ENCODE measurements at places on chromosomes 6 and 20.

DNA sequence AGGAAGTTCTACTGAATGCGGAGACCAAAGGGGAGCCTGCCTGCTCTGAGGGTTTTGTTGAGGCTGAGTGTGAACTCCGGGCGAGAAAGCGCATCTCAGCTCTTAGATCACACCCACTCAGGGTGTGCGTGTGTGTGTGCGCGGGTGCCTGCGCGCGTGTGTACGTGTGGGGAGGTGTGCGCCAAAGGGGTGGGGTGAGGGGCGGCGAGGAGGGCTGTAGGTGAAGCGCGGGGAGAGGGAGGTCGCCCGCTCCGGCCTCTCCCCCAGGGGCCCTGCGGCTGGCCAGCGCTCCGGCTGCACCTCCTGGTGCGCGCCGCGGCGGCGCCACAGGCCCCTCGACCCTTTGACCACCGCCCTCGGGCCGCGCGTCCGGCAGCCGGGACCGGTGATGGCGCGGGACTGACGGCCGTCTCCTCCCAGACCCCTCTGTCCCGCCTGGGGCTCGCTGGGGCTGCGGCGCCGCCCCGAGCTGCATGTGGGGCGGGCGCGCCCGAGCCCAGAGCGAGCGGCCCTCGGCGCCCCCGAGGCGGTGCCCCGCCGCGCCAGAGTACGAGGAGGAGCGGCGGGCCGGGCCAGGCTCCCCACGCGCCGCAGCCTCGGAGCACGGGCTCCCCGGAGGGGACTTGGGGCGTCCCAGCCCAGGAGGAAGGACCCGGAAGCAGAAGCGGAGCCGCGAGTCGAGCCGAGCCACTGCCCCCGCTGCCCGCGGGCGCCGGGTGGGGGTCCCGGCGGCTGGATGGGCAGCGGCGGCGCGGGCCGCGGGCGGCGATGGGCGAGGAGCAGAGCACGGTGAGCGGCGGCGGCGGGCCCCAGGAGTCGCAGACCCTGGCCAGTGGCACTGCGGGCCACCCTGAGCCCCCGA, at the start of gene RNF217:
RNF217 (plus strand) TSS at position 661 of the 862 bp plus-strand sequence; CDS start at position 769, 108 bp downstream.
- peak; percentile 71 for DNase-seq

DNA sequence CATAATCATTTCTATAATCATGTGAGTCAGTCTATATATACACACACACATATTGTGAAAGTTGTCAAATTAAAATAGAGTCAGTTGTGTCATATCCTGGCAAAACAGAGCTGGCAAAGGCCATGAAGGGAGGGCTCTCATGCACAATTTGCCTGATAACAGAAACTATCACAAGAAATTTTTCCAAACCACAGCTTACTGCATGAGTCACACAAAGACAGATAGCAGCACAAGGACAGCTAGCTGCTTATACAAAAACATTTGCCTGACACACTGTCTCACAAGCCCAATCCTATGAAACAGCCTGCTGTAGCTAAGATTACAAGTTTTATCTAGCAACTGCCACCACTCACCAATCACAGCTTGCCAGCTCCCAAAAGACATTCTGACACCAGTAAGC, 848.5 kb upstream of the MAN1A1 start:
- DNase-seq: no peak

DNA sequence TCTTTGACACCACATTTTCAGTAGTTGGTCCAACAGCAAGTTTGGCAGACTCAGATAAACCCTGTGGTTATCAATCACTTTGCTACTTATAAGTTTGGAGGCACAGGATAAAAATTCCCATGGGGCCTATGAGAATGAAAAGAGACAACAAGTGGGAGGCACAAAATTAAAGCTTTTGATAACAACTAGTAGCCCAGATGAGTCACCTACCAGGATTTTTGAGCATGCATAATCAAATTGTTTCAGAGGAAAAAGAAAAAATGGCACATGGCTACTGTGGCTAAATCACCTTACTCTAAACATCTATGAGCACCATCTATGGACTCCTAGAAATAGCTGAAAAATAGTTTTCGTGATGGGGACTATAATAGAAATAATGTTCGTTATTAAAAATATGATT, 40.8 kb upstream of the BMP5 start:
- no peak for DNase-seq

DNA sequence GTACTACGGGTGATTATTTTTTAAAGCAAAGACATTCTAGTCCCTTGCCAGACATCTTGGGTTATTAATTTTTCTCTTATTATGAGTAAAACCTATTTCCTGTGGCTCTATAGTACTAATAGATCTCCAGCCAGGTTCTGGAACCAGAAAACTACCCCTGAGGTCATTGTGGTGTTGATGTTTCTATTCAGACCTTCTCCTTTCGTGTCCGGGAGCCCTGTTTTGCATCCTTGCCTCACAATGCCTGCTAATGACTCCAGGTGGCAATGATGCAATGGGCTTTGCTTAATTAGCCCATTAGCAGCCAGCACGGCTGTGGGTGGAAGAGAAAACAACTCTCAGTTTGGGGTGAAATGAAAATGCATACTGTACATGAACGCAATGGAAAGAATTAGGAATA, 62.9 kb upstream of the ARG1 start:
- no peak for DNase-seq

- DNase-seq: no peak
Observed at GRCh38 chr6:88547768-88548167, 381.6 kb upstream of the CNR1 start.

- DNase-seq: no peak
Observed at GRCh38 chr20:35791821-35792220, 20.0 kb downstream of the PHF20 start.

DNA sequence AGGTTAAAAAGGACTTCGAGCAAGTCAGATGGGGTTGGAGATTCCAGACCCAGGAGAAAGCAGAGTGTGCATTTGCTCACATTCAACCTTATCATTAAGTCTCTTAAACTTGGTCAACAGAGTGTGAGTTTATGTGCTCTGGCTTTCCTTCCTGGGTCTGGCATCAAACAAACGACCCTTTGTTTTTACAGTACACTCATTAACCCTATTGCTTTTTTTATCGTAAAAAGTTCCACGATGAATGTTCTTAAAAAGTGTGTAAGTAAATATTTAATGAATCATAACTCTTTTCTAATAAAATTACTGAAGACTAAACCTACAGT, 2.5 kb downstream of the FYN start:
- no peak for DNase-seq

GRCh38 chr6:57038906-57039305, 7.6 kb upstream of the KIAA1586 start:
- no peak for DNase-seq

GRCh38 chr20:11296221-11296620, 621.5 kb upstream of the BTBD3 start:
- no peak for DNase-seq

DNA sequence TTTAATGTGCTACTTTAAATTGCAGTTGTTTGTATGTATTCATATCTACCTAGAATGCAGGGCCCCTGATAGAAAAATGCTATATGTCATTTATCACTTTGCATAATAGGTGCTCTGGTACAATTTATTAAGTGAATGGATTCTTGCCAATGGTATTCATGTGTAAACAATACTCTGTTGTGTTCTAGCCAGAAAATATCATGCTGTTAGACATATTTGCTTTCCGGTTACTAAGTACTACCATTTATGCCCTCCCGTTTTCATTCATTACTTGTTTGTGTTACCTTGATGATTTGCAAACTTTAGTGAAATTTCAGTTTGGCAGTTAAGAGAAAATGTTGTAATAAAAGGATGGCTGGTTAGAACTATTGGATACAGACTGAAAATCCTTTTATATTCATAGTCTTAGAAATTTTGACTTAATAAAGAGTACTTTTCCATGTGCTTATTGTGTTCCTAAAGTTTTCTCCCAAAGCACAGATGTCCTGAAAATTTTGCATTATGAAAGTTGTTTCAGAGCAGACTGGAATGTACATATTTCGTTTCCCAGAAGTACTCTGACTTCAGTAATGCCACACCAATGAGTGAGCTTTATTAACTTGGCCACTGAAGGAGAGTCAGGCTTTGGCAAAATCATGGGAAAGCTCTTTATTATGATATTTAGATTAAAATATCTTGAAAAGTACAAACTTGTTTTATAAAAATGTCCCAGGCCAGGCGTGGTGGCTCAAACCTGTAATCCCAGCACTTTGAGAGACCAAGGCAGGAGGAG, 31.5 kb downstream of the RPF2 start:
- DNase-seq: no peak

DNA sequence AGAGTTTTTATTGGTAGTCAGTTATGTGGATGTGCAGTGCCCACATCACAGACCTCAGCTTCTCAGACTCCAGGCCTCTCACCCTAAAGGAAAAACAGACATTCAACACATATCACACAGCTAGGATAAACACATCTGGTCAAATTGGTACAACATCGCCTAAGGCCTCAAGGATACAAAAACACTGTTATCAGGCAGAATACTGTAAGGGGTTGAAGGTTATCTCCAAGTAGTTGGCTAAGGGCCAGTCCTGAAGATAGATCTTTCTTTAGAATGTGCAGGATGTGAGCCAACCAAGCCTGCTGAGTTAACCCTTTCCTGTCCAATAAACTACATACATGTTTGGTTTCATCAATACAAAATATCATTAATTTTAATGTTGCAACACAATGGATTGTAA, 308.4 kb upstream of the GJE1 start:
- DNase-seq: no peak

- no peak for DNase-seq
Observed at GRCh38 chr6:165872311-165872710, 209.3 kb upstream of the PDE10A start.

GRCh38 chr20:25247000-25247517, 826 bp upstream of the PYGB start:
- DNase-seq: peak; percentile 49

DNA sequence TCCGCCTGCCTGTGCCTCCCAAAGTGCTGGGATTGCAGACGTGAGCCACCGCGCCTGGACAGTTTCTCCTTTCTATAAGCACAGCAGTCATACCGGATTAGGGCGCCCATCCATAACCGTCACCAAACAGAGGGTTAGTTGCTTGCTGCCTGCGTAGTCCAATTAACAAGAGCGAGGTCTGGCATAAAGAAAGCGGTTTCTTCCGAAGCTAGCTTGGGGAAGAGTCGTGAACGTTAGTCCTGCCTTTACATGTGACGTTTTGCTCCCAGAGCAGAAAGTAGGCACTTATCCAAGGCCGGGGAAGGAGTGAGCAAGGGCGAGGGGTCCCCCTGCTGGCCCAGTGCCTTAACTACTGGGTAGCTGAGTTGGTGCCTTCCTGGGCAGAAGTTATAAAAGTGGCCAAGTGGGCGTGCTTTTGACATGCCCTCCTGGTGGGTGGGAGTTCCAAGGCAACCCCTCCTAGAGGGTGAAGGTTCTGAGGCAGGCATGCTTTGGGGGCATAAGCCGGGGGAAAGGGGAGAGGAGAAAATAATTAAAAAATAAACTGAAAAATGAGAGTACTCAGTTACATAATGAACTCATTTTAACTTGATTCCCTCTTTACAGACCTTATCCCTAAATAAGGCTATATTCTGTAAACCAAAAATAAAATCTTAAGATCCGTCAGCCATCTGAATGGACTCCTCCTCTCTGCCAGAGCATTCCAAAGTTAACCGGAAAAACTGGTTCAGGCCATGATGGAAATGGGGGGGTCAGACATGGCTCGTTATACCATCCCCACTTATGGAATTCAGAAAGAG, 88.0 kb downstream of the FAM217A start:
- DNase-seq: peak; percentile 84

- DNase-seq: no peak
Observed at GRCh38 chr6:378958-379409, 12.6 kb upstream of the IRF4 start.

DNA sequence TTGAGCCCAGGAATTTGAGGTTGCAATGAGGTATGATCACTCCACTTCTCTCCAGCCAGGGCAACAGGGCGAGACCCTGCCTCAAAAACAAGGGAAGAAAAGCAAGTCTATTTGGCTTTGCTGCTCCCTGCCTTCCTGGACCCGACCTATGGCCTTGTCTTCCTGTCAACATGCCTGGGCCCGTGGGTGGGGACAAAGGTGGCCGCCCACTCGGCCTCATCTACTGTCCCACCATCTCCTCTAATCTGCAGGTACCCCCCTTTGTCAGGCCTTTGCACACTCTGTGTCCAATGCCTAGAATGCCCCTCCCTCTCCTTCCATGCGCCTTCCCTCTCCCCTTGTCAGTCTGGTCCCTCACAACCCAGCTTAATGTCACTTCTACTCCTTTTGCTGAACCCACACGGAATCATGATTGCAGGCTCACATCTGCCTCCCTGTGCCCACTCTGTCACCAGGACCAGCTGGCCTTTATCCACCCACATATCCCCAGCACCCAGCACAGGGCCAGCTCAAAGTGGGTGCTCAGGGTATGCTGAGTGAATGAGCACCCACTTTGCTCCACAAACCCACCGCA, 40.3 kb downstream of the MDFI start:
- no peak for DNase-seq

DNA sequence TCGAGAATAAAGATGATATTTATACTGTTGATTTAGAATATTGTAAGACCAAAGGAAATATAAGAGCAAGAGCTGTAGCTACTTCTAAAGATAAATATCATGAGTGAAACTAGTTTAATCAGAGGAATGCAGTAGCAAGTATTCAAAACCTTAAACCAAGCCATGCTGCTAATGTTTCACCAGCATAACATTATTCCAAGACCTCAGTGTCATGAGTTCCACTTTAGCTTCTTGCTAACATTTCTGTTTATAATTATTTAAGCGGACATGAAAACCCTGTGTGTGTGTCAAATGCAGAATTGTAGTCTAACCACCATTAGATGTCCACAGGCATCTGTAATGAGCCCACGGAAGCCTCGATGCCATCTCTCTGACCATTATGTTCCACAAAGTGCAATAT, 752.6 kb upstream of the MARCKS start:
- DNase-seq: no peak

GRCh38 chr6:15433511-15433861, 187.6 kb downstream of the JARID2 start:
- DNase-seq: no peak

DNA sequence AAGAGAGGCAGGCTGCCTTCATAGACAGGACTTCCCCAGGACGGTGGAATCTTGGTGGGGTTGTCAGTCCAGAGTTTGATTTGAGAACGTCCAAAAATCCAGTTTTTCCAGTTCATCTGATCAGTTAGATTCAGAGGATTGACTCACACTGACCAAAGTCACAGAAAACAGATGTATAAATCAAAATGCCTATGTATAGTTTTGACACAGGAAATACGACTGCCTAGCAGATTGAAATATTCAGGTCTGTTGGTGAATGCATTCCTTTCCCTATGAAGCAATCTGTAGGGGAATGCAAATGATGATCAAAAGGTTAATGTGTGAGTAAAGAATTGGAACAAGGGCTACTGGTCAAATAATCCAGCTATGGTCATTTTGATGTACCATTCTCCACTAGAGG, 29.7 kb upstream of the GFOD1 start:
- DNase-seq: no peak

GRCh38 chr6:2719093-2719455, 31.6 kb downstream of the MYLK4 start:
- no peak for DNase-seq

DNA sequence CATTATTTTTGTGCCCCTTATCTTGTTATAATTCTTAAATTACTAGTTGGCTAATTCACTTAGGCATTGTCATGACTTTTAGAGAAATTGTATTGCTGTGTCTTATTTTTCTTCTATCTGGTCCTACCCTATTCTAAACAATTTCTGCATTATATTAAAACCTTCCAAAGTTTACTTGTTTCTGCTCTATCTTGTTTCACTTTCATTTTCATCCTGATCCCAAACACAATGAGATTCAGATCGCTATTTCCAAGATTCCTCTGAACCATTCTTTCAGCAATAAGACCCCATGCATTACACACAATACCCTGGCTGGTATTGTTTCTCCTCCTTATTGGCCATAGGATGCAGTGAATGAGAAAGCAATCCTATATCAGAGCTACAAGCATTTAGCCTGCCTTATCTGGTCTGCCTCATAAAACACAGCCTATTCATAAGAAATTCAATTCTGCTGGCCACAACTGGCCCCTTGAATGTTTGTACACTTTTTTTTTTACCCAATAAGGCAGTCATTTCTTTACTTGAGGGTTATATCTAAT, 69.9 kb upstream of the POU3F2 start:
- no peak for DNase-seq
